ENCODE measurements at places on chromosomes 5 and 9.
A peak's percentile ranks its signal among the peaks of the same experiment; 100 is the strongest.

DNA sequence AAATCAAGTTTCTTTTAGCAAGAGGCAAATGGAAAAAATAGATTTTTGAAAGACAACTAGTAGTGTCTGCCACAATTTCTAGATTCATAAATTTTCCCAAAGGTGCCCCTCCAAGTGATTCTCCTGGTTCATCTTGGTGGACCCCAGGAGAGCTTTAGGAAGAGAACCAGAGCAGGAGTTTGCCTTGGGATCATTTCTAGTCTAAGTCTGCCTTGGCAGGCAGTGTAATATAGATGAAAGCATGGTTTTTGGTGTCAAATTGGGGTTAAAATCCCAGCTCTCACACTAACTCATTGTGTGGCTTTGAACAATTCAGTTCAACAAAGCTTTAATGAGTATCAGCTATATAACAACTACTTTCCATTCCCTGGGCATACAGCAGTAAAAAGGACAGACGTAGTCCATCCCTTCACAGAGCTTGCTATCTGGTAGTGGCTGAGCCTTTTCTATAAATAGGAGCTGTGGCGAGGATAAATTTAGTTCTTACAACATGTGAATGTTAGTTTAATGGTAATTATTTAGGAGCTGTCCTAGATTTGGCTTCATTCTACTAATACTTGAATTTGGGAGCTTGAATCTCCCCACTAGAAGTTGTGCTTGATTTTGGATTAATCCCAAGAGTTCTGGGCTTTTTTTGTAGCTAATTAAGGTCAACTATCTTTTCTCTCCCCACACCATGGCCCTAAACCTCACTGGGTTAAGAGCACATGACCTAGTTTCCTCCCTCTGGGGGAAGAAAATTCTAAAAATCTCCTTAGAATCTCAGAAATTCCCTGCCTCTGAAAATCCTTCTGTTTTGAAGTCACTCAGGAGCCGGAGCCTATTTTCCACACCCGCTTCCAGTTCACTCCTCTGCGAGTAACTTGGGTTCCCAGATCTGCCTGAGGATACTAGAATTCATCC is 197.8 kb downstream of the PCSK1 start:
- no peak for DNase-seq

GRCh38 chr9:31112491-31112890 is 1272.0 kb upstream of the ACO1 start:
- DNase-seq, result no peak

DNA sequence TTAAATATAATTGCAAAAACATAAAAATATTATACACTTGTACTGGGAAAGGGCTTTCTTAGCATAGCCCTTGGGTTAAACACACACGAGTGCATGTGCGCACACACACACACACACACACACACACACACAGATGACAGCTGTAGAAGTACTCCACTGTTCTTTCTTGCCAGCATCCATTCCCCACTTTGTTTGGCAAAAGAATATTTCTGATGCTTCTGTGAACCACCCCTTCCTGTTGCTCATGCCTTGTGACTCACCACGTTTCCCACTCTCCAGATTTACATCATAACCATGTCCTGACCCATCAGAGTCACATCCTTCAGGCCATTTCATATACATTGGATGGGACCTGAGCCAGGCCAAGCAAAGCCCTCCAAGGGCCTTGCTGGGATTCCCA is 280.1 kb downstream of the DNAH5 start:
- DNase-seq, result no peak

- DNase-seq, result no peak
Measured at GRCh38 chr5:72246954-72247442, 73.0 kb downstream of the MRPS27 start.

- DNase-seq, result no peak
Measured at GRCh38 chr9:72601615-72602014, 80.2 kb downstream of the TMC1 start.

GRCh38 chr5:77170-77501 is 14.8 kb upstream of the PLEKHG4B start:
- no peak for DNase-seq

DNA sequence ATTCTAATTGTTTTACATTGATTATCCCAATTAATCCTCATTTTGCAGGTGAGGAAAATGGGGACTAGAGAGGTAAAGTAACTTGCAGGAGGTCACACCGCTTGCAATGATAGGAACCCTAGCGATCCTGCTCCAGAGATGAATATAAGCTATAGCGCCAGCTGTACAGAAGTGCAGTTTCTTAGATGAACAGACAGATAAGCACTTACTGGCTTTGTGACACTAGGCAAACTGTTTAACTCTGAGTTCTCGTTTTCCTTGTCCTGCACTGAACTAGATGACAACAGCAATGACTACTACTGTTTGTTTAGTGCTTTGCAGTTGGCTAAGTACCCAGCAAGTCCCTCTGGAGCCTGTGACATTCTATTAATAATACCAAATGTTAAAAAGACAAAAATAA is 11.1 kb downstream of the LHX6 start:
- no peak for DNase-seq

GRCh38 chr9:94882966-94883641 is 156.6 kb downstream of the AOPEP start:
- DNase-seq, result no peak

GRCh38 chr5:80668016-80668969 is 13.5 kb upstream of the DHFR start:
- no peak for DNase-seq

GRCh38 chr9:125433461-125434011 is 171.9 kb downstream of the GAPVD1 start:
- no peak for DNase-seq

DNA sequence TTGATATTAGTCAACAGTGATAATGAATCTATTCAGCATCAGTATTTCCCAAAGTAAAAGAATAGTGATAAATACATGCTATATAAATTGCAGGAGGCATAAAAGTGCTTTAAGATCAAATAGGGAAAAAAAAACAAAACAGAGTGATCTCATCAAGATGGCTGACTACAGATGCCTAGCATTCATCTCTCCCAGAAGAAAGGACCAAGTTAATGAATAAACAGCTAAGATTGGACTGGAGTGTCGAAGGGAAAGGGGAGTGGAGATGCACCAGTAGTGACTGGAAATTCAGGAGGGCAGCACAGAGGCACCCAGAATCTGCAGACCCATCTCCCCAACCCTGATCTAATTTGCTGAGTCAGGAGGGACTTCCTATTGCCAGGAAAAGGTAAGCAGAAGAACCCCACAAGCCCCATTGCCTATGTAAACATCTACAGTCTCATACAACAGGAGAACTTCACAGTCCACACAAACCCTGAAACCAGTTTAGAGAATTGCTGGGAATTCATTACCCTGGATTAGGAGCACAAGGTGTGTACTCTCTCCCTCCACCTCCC is 699.4 kb downstream of the PTPRD start:
- no peak for DNase-seq

GRCh38 chr5:76376148-76376865 is 26.8 kb upstream of the IQGAP2 start:
- no peak for DNase-seq

- no peak for DNase-seq
Measured at GRCh38 chr5:160835376-160835775, 16.6 kb downstream of the ATP10B start.

- DNase-seq, result peak; percentile 93
Measured at GRCh38 chr9:95724253-95724991, 151.1 kb upstream of the ERCC6L2 start.

DNA sequence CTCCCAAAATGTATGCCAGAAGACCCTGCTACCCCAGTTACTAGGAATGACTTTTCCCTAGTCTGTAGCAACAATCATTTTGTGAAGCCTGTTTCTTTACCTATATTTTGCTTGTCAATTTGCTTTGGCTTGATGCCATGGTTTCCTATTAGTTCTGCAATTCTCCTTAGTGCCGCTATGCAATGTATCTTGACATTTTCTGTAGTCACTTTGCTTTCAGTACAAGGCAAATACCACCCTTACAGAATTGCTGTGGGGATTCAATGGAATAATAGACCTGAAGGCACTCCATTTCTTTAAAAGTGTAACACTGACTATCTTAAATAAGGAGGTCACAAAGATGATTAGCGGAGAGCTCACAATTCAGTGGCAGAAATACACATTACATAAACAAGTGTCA is 291.1 kb downstream of the NR2F1-AS1 start:
- DNase-seq, result no peak

- DNase-seq, result no peak
Measured at GRCh38 chr5:72015103-72015548, 92.1 kb upstream of the MAP1B start.

GRCh38 chr5:115842089-115842935 is 577 bp downstream of the AP3S1 start:
- peak; percentile 14 for DNase-seq

DNA sequence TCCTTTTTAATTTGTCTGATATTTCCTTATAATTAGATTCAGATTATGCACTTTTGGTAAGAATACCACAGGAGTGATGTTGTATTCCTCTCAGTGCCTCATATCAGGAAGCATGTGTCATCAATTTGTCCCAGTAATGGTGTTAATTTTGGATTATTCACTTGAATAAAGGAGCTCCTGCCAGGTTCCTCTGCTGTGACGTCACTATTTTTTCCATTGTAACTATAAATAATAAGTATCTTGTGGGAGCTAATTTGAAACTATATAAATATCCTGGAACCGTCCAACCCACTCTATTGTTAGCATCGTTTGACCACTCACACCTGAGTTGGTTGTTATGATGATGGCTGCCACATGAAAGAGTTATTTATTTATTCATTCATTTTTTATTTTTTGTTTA is 107.9 kb downstream of the INVS start:
- DNase-seq, result no peak

- no peak for DNase-seq
Measured at GRCh38 chr9:94086486-94087345, 2.5 kb downstream of the PTPDC1 start.

DNA sequence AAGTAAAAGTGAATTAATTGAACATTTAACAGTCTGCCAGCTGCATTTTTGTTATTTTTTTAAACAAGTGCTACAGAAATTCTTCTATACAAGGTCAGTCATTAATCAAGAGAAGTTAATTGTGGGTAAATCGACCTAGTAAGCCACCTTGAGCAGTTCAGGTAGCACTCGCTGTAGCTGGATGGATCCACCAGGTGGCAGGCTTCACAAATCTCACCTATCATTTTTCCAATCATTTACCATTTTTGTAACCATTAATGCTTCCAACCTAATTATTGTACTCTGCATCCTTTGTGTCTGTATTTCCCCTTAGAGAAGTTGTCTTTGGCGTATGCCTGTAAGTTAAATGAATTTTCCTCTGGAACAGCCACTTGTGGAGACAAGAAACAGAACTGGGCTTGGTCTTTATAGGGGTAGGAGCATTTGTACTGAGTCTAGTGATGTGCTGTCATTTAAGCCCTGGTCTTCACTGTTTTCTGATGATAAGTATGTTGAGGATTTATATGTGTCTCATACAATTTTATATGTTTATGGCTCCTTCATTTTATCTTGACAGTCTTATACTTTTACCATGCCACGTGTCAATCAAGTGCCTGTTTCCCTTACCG is 39.5 kb downstream of the CD180 start:
- DNase-seq, result peak; percentile 53

- DNase-seq, result peak; percentile 91
Measured at GRCh38 chr5:91311697-91312501, 71.2 kb downstream of the ARRDC3 start.

GRCh38 chr5:165163861-165164260 is 1658.4 kb downstream of the MAT2B start:
- DNase-seq, result no peak

- DNase-seq, result no peak
Measured at GRCh38 chr9:33202018-33202417, 34.9 kb upstream of the B4GALT1 start.

- no peak for DNase-seq
Measured at GRCh38 chr9:93255494-93255867, 71.5 kb downstream of the WNK2 start.

- DNase-seq, result peak; percentile 14
Measured at GRCh38 chr9:77712533-77713130, 64.5 kb upstream of the GNA14 start.

GRCh38 chr5:96324708-96325107 is 108.3 kb downstream of the PCSK1 start:
- no peak for DNase-seq

All from activated CD4-positive, alpha-beta T cell treated with anti-CD3 and anti-CD28 coated beads, Interleukin-2, amount 50 U/mL, for 16 hours (primary cell).